ENCODE measurements at places on chromosomes 12 and 14.

- DNase-seq: no peak
- H3K27ac ChIP-seq: no peak overlapping the region
- no peaks in the 10 kb centered on the region for H3K27me3 ChIP-seq
- no peaks in the 10 kb centered on the region for H3K4me1 ChIP-seq
- H3K4me3 ChIP-seq: no peak overlapping the region
These were observed 6.5 kb upstream of the KRT3 start for GRCh38 chr12:52802442-52802841.

DNA sequence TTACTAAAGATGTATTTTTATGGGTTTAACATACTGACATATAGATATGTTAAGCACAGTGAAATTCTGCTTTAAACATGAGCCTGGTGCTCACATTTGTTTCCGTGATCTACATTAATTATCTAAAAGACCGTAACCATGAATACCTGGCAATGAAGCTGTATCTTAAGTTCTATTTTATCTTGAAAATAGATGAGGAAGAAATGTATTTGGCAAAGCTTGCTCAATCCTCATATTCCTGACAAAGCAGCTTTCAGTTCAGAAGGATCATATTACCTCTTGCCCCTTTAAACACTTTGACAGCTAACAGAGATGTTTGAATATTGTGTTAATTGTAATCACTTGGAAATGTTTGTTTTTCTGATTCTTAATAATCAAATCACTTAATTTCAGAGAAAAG lies 9.8 kb downstream of the EPYC start:
- peaks cover 4% of the 10 kb centered on the region for H3K27me3 ChIP-seq
- no peak for DNase-seq
- H3K27ac ChIP-seq: no peak overlapping the region
- no peak overlapping the region for H3K4me3 ChIP-seq

- H3K4me1 ChIP-seq: peaks cover 7% of the 10 kb centered on the region
- peaks cover 32% of the 10 kb centered on the region for H3K27me3 ChIP-seq
- no peak overlapping the region for H3K27ac ChIP-seq
- DNase-seq: no peak
- H3K36me3 ChIP-seq: no peaks in the 10 kb centered on the region
These were observed 44.9 kb downstream of the DDX11 start for GRCh38 chr12:31118347-31119191.

DNA sequence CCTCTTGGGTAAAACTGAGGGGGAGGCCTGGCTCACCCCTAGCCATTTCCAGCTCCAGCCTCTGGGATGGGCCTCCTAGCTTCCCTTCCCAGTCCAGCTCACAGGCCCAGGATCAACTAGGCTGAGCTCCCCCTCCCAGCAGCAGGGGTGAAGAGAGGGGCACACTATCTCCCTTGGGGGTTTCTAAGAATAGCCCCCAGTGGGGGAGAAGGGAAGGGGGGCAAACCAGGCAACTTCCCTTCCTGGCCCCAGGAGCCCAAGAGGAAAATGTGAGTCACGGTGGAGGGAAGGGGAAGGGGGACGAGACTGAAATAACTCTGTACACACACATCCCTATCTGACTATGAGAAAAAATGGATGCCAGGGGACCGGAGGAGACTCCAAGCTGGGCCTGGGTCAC lies 9.0 kb downstream of the ADCY6 start:
- DNase-seq: no peak
- no peaks in the 10 kb centered on the region for H3K4me1 ChIP-seq
- H3K27me3 ChIP-seq: peaks cover 2% of the 10 kb centered on the region
- no peaks in the 10 kb centered on the region for H3K36me3 ChIP-seq
- H3K4me3 ChIP-seq: no peak overlapping the region

DNA sequence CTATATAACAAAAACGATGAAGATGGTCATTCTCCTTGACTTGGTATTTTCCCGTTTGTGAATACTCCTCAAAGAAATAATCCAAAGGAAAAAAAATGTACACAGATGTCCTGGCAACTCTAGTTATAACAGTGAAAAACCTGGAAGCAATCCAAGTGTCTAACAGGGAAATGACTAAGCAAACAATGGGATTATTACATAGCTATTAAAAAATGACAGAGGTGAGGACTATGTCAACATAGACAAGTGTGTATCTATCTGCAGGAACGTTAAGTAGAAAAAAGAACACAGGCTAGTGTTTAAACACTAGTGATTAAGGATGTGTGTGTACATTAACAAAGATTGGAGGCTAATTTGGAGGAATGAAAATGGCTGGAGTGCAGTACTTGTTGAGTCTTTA lies 5.9 kb upstream of the APOLD1 start:
- H3K36me3 ChIP-seq: peaks cover 3% of the 10 kb centered on the region
- no peak overlapping the region for H3K4me3 ChIP-seq
- H3K4me1 ChIP-seq: peaks cover 4% of the 10 kb centered on the region

- H3K36me3 ChIP-seq: no peaks in the 10 kb centered on the region
- H3K27me3 ChIP-seq: no peaks in the 10 kb centered on the region
- DNase-seq: no peak
These were observed 27.1 kb downstream of the TMEM229B start for GRCh38 chr14:67461341-67461985.

DNA sequence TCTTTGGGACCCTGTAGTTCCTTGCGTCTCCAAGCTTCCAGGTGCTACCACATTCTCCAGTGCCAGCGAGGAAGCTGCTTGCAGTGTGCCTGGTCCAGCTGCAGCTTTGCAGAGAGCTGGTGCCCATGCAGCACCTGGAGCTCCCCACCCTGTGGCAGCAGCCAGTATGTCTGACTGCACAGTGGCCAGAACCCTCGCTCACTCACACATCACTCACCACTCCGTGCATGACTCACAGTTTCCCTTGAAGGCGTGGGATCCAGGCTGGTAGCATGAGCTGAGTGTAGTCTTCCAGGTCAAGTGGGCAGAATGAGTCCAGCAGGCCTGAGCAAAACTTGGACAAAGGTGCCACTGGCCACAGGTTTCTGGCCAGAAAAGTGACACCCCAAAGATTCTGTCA lies 33.6 kb downstream of the SDR9C7 start:
- no peak for DNase-seq
- H3K4me3 ChIP-seq: no peak overlapping the region
- no peaks in the 10 kb centered on the region for H3K4me1 ChIP-seq

- no peak overlapping the region for H3K4me3 ChIP-seq
- no peaks in the 10 kb centered on the region for H3K4me1 ChIP-seq
- no peaks in the 10 kb centered on the region for H3K27me3 ChIP-seq
- H3K36me3 ChIP-seq: peaks cover 11% of the 10 kb centered on the region
These were observed 36.3 kb downstream of the IL31 start for GRCh38 chr12:122137681-122138080.

DNA sequence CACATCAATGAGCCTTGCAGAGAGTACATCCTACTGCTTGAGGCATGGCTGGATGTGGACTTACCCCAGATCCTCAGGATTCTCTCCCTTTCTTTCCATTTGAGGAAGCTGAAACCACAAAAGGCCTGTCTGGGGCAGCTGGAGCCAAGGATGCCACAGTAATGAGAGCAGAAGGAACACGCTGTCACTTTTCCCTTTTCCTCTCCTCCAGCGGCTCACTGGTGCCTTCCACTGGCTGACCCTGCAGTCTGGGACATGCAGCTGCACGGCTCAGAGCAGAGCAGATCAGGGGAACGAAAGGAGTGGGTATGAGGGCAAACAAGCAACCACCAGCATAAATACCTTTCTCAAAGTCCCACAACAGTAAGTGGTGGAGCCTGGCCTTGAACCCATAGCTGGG lies 78.2 kb downstream of the GAS2L3 start:
- no peaks in the 10 kb centered on the region for H3K4me1 ChIP-seq
- DNase-seq: no peak
- no peaks in the 10 kb centered on the region for H3K36me3 ChIP-seq

DNA sequence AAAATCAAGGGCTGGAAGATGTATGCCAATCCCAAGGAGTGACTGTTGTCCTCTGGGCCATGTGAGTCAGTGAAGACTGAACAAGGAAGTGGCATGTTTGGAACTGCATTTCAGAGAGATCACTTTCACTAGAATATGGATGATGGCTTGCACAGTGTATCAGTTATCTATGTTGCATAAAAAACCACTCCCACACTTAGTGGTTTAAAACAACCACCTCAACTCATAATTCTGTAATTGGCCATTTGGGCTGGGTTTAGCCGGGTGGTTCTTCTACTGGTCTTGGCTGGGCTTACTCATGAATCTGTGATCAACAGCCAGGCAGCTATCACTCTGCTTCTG lies 15.4 kb downstream of the BDKRB1 start:
- DNase-seq: no peak
- no peaks in the 10 kb centered on the region for H3K36me3 ChIP-seq
- H3K4me3 ChIP-seq: no peak overlapping the region
- no peak overlapping the region for H3K27ac ChIP-seq
- no peaks in the 10 kb centered on the region for H3K27me3 ChIP-seq

DNA sequence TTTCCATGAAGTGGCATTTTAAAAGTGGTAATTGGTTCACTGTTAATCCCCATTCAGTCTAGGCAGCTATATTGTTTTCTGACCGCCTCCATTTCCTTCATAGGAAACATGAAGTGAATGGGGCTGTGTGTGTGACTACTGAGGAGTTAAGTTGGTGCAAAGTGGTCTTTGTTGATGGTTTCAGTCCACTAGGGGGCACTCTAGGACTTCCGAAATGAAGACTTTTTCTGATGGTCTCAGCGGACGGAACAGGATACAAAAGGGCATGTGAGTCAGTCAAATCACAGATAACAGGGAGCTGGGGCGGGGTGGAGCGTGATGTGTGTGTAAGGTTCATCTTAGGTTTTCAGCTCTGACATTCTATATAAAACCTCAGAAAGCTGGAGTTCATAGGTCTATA lies 240.1 kb upstream of the OR4E1 start:
- no peaks in the 10 kb centered on the region for H3K36me3 ChIP-seq
- peak overlapping the region; percentile 46 for H3K27ac ChIP-seq
- peak overlapping the region; percentile 50 for H3K4me3 ChIP-seq
- H3K4me1 ChIP-seq: peaks cover 65% of the 10 kb centered on the region
- peak; percentile 89 for DNase-seq
- H3K27me3 ChIP-seq: peaks cover 4% of the 10 kb centered on the region

- H3K4me1 ChIP-seq: peaks cover 35% of the 10 kb centered on the region
- no peaks in the 10 kb centered on the region for H3K36me3 ChIP-seq
- peaks cover 17% of the 10 kb centered on the region for H3K27me3 ChIP-seq
- no peak overlapping the region for H3K4me3 ChIP-seq
- no peak for DNase-seq
These were observed 6.2 kb upstream of the SLC7A7 start for GRCh38 chr14:22821193-22822015.

DNA sequence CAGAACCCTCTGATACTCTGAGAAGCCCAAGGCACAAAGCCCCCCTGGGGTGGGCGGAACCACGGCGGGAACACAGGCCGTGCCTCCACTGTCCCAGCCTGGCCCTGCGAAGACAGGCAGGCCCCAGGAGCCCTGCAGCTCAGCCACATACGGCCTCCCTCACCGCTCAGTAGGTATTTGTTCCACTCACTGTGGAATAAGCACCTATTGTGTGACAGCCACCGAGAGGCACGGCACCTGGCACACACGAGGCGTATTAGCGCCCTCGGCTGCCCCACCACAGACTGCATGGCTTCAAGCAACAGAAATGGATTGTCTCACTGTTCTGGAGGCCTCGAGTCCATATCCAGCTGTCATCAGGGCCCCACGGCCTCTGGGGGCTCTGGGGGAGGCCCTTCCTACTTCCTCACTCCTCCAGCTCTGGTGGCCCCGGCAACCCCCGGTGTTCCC lies 66.3 kb downstream of the NCOR2 start:
- no peak overlapping the region for H3K4me3 ChIP-seq
- DNase-seq: no peak
- no peak overlapping the region for H3K27ac ChIP-seq
- no peaks in the 10 kb centered on the region for H3K27me3 ChIP-seq
- no peaks in the 10 kb centered on the region for H3K36me3 ChIP-seq

GRCh38 chr12:108551535-108551934 lies 9.4 kb downstream of the SART3 start:
- H3K4me3 ChIP-seq: no peak overlapping the region
- H3K4me1 ChIP-seq: peaks cover 54% of the 10 kb centered on the region
- no peak for DNase-seq
- H3K27me3 ChIP-seq: no peaks in the 10 kb centered on the region

GRCh38 chr14:94622653-94623421 lies 10.6 kb downstream of the SERPINA3 start:
- no peaks in the 10 kb centered on the region for H3K36me3 ChIP-seq
- no peak overlapping the region for H3K4me3 ChIP-seq
- no peak for DNase-seq
- no peak overlapping the region for H3K27ac ChIP-seq
- no peaks in the 10 kb centered on the region for H3K4me1 ChIP-seq

DNA sequence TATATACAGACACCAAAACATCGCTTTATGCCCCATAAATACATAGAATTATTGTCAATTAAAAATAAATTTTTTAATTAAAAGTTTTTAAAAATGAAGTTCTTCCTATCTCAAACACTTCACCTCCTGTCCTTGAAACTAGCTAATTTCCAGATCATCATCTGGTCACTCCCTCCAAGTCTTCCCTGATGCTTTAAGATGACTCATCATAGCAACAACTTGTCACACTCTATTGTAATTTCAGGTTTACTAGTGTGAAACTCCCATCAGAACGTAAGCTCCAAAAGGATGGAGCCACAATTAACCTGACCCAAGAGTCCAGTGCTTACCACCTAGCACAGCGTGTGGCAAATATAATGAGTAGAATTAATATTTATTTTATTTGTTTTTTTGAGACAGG lies 16.3 kb downstream of the GXYLT1 start:
- no peaks in the 10 kb centered on the region for H3K27me3 ChIP-seq
- no peak overlapping the region for H3K27ac ChIP-seq
- no peak for DNase-seq
- H3K4me1 ChIP-seq: peaks cover 2% of the 10 kb centered on the region
- H3K4me3 ChIP-seq: no peak overlapping the region

GRCh38 chr14:100832311-100832960 lies 6.5 kb downstream of the MEG3 start:
- no peak overlapping the region for H3K27ac ChIP-seq
- no peaks in the 10 kb centered on the region for H3K36me3 ChIP-seq
